ENCODE measurements at places on chromosomes 1 and 21. TPM values are rescaled to one million over a fixed set of nuclear protein-coding genes. Genes with fewer than 3 reads are reported as not detected.

- DNase-seq, result no peak
Observed at GRCh38 chr1:89552471-89553081, 27.9 kb downstream of the LRRC8B start.

GRCh38 chr1:219660666-219661463 lies 48.0 kb upstream of the ZC3H11B start:
- DNase-seq, result peak; percentile 88

Gene IQCC
- 0.24 TPM for total RNA-seq

DNA sequence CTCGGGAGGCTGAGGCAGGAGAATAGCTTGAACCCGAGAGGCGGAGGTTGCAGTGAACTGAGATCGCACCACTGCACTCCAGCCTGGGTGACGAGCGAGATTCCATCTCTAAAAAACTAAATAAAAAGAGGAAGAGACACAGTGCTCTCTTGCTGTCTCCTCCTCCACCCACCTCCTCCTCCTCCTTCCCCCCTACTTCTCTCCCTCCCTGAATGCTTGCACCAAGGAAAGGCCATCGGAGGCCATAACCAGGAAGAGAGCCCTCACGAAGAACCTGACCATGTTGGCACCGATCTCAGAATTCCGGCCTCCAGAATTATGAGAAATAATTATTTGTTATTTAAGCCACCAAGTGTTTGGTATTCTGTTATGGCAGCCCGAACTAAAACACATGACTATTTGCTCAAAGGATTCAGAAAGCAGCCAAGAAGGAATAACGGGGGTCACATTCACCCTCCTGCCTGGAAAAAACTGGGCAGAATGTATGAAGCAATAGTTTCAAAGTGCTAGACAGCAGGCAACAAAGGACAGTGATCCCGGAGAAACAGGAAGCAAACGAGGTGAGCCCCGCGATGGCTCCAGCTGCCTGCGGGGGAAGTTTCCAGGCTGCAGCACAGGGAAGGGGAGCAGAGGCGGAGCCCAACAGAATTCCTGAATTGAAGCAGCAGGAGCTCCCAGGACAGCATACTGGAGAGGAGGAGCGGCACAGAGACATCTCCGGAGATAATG lies 35.8 kb downstream of the LDLRAD1 start:
- peak; percentile 30 for DNase-seq

DNA sequence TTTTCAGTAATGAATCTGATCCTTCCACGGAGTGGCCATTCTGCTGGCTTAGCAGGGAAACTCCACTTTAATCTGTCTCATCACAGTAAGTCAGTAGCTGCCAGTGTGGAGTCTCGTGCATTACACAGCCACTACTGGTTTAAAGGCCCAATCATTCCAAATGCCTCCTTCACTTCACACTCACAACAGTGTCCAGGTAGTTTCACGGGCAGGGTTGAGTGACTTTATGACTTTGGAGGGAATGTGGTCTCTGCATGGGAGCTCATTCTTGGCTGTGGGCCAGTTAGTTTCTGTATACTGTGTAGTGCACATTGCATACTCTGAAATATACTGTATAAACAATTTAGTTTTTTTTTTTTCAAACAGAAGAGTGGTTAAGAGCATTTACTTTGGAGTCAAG lies 34.6 kb upstream of the C1orf87 start:
- no peak for DNase-seq

DNA sequence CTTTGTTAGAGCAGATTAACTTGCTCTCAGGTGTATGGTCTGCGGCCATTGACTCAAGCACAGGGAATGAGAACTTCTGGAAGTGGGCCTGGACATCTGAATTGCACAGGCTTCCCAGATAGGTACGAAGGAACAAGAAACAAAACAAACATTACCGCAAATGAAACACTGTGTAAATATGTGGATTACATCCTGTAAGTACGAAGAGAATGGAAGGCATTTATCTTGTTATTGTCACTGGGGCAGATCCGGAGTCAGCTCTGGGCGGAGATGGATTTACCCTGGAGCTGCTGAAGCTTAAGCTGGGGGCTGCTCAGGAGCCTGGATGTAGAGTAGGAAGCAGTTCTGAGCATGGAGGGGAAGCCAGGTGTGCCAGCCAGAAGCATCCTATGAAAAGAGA lies 6.8 kb downstream of the HES2 start:
- no peak for DNase-seq

GRCh38 chr1:25889470-25889869 lies 14.0 kb upstream of the PAQR7 start:
- no peak for DNase-seq
